ENCODE measurements at places on chromosomes 6 and 20.

- DNase-seq: no peak
Observed at GRCh38 chr6:112690497-112691202, 343.5 kb downstream of the RFPL4B start.

DNA sequence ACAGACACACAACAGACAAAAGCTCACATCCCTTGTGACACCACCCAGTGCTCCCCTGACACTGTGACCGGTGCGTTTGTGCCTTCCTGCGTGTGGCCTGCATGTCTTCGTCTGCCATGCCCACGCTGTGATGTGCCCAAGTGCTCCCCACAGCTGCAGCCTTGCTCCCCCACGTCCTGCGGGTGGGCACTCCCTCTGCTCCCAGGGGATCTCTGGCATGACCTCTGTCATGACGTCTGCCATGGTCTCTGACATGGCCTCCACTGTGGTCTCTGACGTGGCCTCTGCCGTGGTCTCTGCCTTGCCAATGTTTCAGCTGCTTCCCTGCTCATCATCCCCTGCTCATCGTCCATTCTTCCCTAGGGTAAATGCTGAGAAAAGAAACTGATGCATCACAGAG is 200.9 kb downstream of the DLL1 start:
- no peak for DNase-seq

DNA sequence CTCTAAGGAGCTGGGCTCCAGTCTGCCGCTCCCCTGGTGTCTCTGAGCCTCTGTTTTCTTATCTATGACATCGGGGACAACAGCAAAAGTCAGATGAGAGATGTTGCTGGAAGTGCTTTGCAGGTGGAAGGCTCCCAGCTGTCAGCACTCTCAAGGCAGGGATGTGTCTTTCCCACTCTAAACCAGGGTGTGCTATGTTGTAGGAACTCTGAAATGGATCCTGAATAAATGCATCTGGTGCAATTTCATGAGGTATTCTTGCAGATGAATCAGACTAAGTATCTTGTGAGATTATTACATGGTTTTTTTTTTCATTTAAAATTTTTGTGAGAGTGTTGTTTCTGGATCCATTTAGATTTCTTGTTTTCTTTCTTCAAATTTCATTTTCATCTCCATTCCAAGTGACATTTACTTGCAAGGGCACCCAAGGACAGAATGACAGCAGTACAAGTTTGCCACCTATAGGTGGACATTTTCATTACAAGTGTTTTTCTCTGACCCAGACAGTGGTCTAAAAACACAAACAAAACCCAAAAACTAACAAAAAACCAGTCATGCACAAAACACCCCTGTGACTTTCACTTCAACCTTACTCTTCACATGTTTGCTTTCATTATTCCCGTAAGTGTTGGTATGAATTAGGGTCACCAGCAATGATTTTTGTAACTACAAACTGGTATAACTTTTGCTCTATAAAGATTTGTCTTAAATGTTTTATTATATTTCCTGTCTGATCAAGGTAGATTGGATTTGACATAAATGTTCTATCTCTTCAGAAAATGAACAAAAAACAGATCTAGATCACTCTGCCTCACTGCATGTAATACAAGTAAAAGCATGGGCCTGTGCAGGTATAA is 14.7 kb upstream of the SIM1 start:
- DNase-seq: peak; percentile 19

DNA sequence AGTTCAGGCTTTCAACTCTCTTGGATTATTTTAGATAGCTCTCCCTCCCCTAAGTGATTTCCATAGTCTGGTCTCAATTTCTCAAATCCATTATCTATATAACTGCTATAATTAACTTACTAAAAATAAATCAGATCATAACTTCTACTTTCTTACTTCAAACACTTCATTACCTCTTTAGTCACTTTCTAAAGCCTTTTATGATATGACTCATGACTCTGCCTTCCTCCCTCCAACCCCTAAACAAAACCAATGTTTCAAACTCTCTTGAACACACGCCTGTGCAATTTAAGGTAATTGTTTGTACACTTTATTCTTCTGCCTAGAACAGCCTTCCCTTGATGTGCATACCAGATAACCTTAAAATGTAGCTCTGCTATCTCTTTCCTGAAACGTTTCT is 100.5 kb downstream of the LMBRD1 start:
- no peak for DNase-seq

DNA sequence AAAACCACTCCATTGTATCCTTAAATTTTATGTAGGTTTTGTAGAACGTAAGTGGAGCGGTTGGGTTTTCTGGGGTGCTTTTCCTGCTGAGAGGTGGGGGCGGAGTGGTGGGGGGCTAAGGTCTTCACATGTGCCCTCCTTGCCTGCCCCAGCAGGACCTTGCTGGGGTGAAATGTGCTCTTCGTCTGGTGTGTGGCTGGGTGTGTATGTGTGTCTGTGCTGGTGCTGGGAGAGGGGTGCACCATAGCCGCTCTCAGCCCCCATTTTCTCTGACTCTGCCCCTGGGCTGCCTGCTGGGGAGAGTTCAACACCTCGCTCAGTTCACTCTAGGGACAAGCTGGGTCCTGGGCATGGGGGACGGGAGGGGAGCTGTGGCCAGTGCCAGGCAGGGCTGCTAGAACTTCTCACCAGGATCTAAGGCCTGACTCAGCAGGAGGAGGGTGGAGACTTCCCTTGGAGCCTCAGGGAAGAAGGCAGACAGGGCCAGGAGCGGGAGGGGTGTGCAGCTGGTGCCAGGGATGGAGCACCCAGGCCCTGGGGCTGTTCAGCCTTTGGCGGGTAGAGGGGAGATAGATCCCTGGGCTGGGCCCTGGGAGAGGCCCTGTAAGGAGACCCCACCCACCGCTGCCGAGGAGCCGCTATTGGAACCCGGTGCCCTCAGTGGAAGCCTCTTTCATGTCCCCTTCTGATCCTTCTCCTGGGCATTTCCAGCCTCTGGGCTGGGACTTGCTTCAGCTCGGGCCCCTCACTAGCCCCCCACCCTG is 4.8 kb downstream of the SOX18 start:
- DNase-seq: peak; percentile 71

GRCh38 chr6:3919130-3919628 is 70.0 kb downstream of the FAM50B start:
- no peak for DNase-seq

- DNase-seq: no peak
Observed at GRCh38 chr6:45808917-45809316, 206.7 kb downstream of the CLIC5 start.

GRCh38 chr6:163744256-163744925 is 329.9 kb downstream of the QKI start:
- no peak for DNase-seq

DNA sequence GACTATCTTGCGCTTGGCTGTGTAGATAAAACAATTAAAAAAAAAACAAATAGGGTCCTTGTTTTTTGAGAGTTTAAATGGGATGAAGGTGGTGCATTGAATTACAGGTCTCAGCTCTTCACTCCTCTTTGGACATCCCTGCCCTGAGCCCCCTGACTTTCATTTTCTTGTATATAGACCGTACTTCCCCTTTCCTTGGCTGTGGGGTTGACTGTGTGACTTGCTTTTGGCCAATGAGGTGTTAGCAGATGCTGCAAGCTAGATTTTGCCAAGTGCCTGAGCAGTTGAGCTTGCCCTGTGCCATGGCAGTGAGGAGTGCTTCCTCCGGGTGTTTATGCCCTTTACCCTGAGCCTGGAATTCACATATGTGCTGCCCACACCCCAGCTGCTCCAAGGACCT is 386.1 kb upstream of the ZFP64 start:
- no peak for DNase-seq

GRCh38 chr6:131946992-131947955 is 3.9 kb downstream of the CCN2 start:
- no peak for DNase-seq

DNA sequence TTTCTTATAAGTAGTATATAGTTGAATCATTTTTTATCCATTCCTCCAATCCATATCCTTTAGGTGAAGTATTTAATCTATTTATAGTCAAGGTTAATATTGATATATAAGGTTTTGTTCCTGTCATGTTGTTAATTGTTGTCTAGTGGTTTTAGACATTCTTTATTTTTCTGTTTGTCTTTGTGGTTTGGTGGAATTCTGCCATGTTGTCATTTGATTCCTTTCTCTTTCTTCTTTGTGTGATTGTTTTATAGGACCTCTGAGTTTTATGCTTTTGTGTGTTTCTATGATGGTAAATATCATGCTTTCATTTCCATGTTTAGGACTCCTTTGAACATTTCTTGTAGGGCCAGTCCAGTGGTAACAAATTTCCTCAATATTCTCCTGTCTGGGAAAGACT is 450.3 kb upstream of the BTBD3 start:
- DNase-seq: no peak

GRCh38 chr6:168562576-168563151 is 121.7 kb downstream of the SMOC2 start:
- DNase-seq: no peak

DNA sequence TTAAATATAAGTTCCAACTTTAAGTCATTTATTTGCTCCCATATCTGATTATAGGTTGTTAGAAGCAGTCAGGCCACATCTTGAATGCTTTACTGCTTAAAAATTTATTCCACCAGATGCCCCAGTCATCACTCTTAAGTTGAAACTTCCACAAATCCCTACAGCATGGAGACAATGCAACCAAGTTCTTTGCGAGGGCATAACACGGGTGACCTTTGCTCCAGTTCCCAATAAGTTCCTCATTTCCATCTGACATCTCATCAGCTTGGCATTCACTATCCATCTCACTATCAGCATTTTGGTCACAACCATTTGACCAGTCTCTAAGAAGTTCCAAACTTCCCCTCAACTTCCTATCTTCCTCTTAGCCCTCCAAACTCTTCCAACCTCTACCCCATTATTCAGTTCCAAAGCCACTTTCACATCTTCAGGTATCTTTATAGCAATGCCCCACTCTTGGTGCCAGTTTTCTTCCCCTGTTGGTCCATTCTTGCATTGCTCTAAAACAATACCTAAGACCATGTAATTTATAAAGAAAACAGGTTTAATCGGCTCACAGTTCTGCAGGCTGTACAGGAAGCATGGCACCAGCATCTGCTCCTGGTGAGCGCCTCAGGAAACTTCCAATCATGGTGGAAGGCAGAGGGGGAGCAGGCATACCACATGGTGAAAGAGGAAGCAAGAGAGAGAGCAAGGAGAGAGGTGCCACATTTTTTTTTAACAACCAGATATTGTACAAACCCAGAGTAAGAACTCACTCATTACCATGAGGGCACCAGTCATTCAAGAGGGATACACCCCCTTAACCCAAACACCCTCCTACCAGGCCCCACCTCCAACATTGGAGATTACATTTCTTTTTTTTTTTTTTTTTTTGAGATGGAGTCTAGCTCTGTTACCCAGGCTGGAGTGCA is 15.9 kb upstream of the ITPR3 start:
- no peak for DNase-seq

DNA sequence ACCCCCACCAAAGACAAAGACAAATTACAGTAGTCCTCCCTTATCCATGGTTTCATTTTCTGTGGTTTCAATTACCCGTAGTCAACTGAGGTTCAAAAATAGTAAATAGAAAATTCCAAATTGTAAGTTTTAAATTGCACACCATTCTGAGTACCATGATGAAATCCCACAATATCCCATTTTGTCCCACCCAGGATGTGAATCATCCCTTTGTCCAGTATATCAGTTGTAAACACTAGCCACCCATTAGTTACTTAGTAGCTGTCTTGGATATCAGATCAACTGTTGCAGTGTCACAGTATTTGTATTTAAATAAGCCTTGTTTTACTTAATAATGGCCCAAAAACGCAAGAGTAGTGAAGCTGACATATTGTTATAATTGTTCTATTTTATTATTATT is 364.0 kb upstream of the ARID1B start:
- DNase-seq: no peak

GRCh38 chr6:13013681-13014503 is 297.3 kb downstream of the PHACTR1 start:
- no peak for DNase-seq

DNA sequence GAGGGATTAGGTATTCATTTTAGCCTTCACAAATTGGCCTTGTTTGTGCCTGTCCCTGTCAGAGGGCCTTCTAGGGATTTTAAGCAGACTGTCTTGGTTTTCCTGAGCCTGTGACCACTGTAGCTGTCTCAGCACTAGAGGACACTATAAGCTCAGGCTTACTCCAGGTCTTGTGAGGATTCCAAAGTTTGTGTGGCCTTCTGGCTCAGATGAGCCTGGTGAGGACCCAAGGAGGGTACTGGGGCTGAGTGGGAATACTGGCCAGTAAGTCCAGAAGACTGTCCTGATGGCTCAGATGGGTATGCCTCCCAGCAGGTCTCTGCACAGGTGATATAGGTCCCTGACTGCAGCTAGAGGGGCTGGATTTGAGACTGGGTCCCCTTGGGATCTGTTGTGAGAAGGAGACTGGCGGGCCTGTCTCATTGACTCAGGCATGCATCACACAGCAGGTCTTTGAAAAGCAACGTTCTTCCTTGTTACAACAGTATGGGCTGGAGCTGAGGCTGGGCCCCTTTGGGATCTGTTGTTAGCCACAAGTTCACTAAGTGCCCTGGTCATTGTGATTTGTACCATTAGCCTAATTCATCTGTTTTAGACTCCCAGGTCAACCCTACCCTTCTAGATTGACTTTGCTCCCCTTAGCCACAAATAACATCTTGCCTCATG is 26.3 kb upstream of the TFB1M start:
- DNase-seq: peak; percentile 51

GRCh38 chr6:131635384-131636340 is 1.4 kb upstream of the ENPP3 start:
- DNase-seq: no peak

- DNase-seq: peak; percentile 12
Observed at GRCh38 chr6:105560611-105561066, 157.8 kb upstream of the PREP start.

- no peak for DNase-seq
Observed at GRCh38 chr6:43078691-43079090, 2.6 kb downstream of the PTK7 start.

- DNase-seq: no peak
Observed at GRCh38 chr6:95133578-95133977, 443.8 kb upstream of the MANEA start.

- DNase-seq: no peak
Observed at GRCh38 chr6:87220997-87221396, 65.6 kb downstream of the ZNF292 start.

DNA sequence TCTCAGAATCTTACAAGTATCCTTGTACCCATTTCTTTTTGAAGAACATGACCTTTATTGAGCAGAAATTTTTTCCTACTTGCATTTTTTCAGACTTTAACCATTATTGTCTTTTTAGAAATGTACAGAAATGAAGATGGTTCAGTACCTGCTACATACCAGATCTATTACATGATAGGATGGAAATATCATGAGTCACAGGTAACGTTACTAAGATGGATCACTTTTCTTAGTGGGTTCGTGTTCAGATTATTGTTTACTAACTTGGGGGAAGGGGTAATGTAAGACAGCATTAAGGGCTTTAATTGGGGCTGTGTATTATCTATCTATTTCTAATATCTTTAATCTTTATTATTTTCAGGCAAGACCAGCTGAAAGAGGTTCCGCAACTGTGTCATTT is 31.9 kb downstream of the NDUFAF5 start:
- DNase-seq: no peak

- DNase-seq: no peak
Observed at GRCh38 chr6:43981363-43981990, 145.8 kb downstream of the MRPL14 start.

- no peak for DNase-seq
Observed at GRCh38 chr6:163237110-163237509, 177.4 kb upstream of the QKI start.

Data from hepatic stellate cell (primary cell).